Fibroblast of villous mesenchyme (primary cell): ENCODE measurements at places on chromosomes 13 and 19. TPM values are rescaled to one million over a fixed set of nuclear protein-coding genes. Genes with fewer than 3 reads are reported as not detected.

The ZNF443 gene
- 1.3 and 3.5 TPM in 2 replicates for total RNA-seq

The FCGBP gene
- under 0.01 TPM in 2 replicates for total RNA-seq

The OR7A17 gene
- total RNA-seq = not detected in 2 replicates

The TBXA2R gene
- 4.3 and 4.8 TPM in 2 replicates for total RNA-seq

The CTU1 gene
- 4.8 and 5.2 TPM in 2 replicates for total RNA-seq

The EDDM13 gene
- total RNA-seq = not detected in 2 replicates

The ZNF578 gene
- 1.6 and 3.9 TPM in 2 replicates for total RNA-seq

The PDE4C gene
- under 0.01 and 0.32 TPM in 2 replicates for total RNA-seq

The COL4A1 gene
- 1,391 and 1,673 TPM in 2 replicates for total RNA-seq
